Immature natural killer cell (primary cell): ENCODE measurements at places on chromosomes 16 and 17. TPM values are rescaled to one million over a fixed set of nuclear protein-coding genes. Genes with fewer than 3 reads are reported as not detected.

Gene TSPOAP1
- polyA plus RNA-seq = 8.4 TPM

Gene GRIN2A
- polyA plus RNA-seq = not detected

Gene C16orf96
- not detected for polyA plus RNA-seq

Gene MT1H
- polyA plus RNA-seq = not detected

Gene VMO1
- not detected for polyA plus RNA-seq

Gene SLC12A3
- 0.51 TPM for polyA plus RNA-seq

Gene RBFOX1
- not detected for polyA plus RNA-seq

Gene MARVELD3
- polyA plus RNA-seq = not detected

Gene GRAPL
- not detected for polyA plus RNA-seq
